ENCODE measurements at places on chromosomes 1 and 21. TPM values are rescaled to one million over a fixed set of nuclear protein-coding genes. Genes with fewer than 3 reads are reported as not detected.

DNA sequence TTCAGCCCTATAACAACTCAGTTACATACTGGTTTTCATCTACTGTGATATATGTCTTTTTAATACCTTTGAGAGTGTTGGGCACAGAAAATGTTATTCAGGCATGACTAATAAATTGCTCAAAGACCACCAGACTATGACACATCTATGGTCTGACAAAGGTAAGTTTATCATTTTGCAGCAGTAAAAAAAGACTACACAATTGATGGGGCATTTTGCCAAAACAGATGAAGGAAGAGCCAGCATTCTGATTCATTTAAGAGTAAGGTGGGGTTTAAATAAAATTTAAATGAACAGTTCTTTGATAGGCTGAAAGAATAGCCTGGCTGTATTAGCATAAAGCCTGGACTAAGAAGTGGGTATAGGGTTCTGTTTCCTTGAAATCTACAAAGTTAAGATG is 8.8 kb upstream of the RNPC3 start:
- H3K4me1 ChIP-seq = peaks cover 11% of the 10 kb centered on the region
- no peaks in the 10 kb centered on the region for H3K36me3 ChIP-seq
- peak; percentile 33 for DNase-seq
- no peak overlapping the region for H3K27ac ChIP-seq
- H3K27me3 ChIP-seq = no peaks in the 10 kb centered on the region

DNA sequence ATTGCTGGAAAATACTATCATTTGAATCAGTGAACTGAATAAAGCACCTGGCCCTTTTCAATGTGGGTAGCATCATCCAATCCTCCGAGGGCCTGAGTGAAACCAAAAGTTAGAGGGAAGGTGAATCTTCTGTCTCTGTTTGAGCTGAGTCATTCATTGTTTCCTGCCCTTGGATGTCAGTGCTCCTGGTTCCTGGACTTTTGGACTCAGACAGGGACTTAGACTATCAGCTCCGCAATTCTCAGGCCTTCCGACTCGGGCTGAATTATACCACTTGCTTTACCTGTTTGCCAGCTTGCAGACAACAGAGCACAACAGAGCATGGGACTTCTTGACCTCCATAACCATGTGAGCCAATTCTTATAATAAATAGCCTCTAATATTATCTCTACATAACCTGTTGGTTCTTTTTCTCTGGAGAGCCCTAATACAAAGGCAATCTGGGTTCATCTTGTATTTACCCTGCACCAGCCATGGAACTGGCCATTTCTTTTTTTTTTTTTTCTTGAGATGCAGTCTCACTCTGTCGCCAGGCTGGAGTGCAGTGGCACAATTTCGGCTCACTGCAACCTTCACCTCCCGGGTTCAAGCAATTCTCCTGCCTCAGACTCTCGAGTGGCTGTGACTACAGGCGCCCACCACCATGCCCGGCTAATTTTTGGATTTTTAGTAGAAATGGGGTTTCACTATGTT is 19.2 kb upstream of the VASH2 start:
- H3K27ac ChIP-seq = no peak overlapping the region
- no peak overlapping the region for H3K4me3 ChIP-seq
- no peaks in the 10 kb centered on the region for H3K4me1 ChIP-seq
- no peak for DNase-seq

GRCh38 chr1:8604041-8604945 is 213.1 kb downstream of the RERE start:
- no peaks in the 10 kb centered on the region for H3K27me3 ChIP-seq
- H3K36me3 ChIP-seq = no peaks in the 10 kb centered on the region

- peaks cover 70% of the 10 kb centered on the region for H3K4me1 ChIP-seq
- peak within 1 kb of the TSS; percentile 100 for H3K27ac ChIP-seq
- H3K27me3 ChIP-seq = no peaks in the 10 kb centered on the region
- peaks cover 3% of the 10 kb centered on the region for H3K36me3 ChIP-seq
Measured at GRCh38 chr1:44808063-44808937, at the start of gene BTBD19. Gene BTBD19 (plus strand): TSS chr1:44808523. CDS start chr1:44808821, 298 bp downstream.

Gene ST6GALNAC3
- 48.3 TPM for total RNA-seq

Gene DNAJC8
- total RNA-seq = 101 TPM

DNA sequence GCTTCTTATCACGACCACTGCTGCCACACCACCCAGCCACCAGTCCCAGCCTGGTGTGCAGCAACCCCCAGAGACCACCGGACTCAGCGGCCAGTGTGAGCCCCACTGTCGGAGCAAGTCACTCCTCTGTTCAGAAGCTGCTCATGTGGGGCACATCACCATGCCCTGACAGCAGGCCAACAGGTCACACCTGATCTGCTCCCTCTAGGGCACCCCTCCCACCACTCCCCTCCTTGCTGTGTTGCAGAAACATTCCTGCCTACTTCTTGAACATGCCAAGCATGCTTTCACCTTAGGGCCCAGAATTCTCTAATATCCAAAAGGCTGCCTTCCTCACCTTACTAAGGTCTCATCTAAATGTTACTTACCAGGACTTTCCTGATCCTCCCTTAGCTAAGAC is 146.5 kb downstream of the SLC45A1 start:
- H3K27me3 ChIP-seq = no peaks in the 10 kb centered on the region
- no peak overlapping the region for H3K4me3 ChIP-seq
- peaks cover 3% of the 10 kb centered on the region for H3K36me3 ChIP-seq
- H3K4me1 ChIP-seq = peaks cover 25% of the 10 kb centered on the region
- DNase-seq = no peak

GRCh38 chr1:97378596-97378995 is 542.2 kb downstream of the DPYD start:
- H3K36me3 ChIP-seq = no peaks in the 10 kb centered on the region
- no peak overlapping the region for H3K27ac ChIP-seq
- peak; percentile 12 for DNase-seq

DNA sequence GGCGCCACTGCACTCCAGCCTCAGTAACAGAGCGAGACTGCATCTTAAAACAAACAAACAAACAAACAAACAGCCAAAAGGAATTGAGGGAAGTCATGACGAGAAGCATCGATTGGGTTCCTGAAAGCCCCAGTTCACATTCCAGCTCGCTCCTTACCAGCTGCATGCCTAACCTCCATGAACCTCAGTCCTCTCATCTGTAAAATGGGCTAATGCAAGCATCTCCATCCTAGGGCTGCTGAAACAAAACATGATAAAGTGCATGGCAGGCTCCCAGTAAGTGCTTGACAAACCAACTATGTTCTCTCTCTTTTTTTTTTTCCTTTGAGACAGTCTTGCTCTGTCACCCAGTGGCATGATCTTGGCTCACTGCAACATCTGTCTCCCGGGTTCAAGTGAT is 79.7 kb upstream of the DISP3 start:
- H3K36me3 ChIP-seq = no peaks in the 10 kb centered on the region
- H3K27ac ChIP-seq = no peak overlapping the region
- no peak overlapping the region for H3K4me3 ChIP-seq
- H3K4me1 ChIP-seq = no peaks in the 10 kb centered on the region
- H3K27me3 ChIP-seq = no peaks in the 10 kb centered on the region
- DNase-seq = no peak

DNA sequence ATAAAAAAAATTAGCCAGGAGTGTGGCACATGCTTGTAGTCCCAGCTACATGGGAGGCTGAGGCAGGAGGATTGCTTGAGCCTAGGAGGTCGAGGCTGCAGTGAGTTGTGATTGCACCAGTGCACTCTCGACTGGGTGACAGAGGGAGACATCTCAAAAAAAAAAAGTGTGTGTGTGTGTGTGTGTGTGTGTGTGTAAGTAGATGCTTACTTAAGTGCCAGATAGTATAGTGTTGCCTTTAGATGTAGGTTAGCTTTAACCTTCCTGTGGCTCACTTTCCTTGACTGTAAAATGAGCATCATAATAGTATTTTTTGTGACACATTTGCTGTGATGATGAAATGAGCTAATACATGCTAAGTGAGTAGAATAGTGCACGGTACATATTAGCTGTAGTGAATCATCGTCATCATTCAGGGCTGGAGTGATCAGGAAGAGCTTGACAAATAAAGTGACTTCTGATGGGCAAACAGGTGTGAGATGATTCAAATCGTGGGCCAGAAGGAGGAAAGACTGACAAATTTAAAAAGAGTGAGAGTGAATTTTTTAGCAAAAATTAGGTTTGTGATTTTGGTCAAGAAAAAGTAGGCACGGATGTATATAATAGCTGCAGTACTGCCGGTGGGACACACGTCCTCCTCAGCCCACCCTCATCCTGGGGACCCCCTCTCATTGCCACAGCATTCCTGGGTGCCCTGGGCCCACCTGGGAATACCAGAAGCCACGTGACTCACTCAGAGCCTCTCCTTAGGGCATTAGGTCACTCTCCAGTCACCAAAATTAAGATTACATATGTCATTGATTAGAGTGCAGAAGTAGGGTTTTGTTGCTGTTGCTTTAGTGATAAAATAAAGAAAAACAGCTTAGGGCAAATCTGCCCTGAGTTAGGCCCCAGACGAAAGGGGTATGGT is 33.9 kb downstream of the EIF2D start:
- peaks cover 23% of the 10 kb centered on the region for H3K4me1 ChIP-seq
- DNase-seq = no peak
- peaks cover 1% of the 10 kb centered on the region for H3K27me3 ChIP-seq
- H3K27ac ChIP-seq = no peak overlapping the region

GRCh38 chr1:202037706-202038296 is 27.4 kb downstream of the ELF3 start:
- peaks cover 2% of the 10 kb centered on the region for H3K27me3 ChIP-seq
- no peak overlapping the region for H3K4me3 ChIP-seq

- no peaks in the 10 kb centered on the region for H3K27me3 ChIP-seq
Measured at GRCh38 chr1:44297695-44298400, 57.2 kb downstream of the ERI3 start.

Data from endothelial cell of umbilical vein (primary cell).